ENCODE measurements at places on chromosomes 7 and 10.

DNA sequence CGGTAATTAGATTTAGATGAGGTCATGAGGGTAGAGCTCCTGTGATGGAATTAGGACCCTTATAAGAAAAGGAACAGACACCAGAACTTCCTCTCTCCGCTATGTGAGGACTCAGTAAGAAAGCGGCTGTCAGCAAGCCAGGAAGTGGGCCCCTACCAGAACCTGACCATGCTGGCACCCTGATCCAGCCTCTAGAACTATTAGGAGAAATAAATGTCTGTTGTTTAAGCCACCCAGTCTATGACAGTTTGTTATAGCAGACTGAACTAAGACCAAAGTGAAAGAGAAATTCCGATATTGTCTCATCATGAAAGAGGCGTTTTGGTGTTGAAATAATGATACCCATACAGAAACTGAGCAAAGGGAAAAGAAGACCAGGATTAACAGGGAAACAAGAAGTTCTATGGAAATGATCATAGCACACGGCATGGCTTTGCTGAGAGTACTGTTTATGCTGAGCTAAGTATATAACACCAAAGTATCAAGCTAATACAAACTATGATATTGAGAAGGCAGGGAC is 9.2 kb downstream of the CLEC2L start:
- DNase-seq, result no peak

DNA sequence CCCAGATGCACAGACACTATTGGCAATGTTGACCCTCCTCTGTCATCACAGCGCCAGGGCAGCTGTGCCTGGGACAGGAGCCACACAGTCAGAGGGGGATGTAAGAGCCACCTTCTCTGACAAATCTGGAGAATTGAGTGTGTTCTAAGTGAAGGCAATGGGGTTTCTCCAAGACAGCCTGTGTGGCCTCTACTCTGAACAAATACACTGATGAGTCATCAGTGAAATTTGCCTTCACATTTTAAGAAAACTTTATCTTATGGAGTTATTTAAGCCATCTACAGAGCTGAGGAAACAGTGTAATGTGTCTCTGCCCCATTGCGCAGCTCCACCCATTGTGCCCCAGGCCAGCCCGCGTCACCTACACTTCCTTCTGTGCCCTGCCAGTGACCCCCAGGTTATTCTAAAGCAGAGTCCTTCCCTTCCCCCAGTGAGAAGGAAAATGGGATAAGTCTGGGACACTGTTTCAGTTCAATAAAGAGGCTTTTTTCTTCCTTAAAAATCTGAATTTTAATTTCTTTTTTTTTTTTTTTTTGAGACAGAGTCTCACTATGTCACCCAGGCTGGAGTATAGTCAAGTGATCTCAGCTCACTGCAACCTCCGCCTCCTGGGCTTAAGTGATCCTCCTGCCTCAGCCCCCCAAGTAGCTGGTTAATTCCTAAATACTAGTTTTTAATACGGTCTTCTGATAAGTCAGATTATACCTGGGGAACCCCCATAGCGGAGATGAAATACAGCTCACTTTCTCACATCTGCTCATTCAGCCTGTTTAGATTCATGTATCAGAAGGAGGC is 21.8 kb downstream of the AKR1E2 start:
- DNase-seq, result no peak

DNA sequence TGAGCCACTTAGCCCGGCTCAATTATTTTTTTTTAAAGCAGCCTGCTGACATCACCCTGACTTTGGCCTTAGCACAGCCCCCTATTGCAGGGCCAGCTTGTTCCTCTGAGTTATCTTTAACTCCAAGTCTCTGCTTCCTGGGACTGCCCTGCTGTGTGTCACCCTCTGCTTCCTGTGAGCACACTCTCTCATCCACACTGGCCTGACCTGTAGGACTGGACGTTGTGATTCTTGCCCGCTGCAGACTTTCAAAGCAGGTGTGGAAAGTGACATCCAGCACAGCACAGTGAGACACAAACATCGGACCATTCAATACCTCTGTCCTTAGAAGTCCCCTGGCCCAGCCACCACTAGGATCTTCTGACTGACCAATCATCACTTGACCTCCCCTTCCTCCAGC is 26.4 kb upstream of the HSPA12A start:
- no peak for DNase-seq

- no peak for DNase-seq
Observed at GRCh38 chr10:44824607-44825006, 86.5 kb upstream of the TMEM72 start.

GRCh38 chr7:50262916-50263690 is 41.4 kb upstream of the IKZF1 start:
- no peak for DNase-seq

GRCh38 chr7:51314726-51315125 is 1.9 kb downstream of the COBL start:
- no peak for DNase-seq

- DNase-seq, result no peak
Observed at GRCh38 chr7:17313194-17313593, 14.7 kb downstream of the AHR start.

- DNase-seq, result no peak
Observed at GRCh38 chr7:21142081-21142480, 285.8 kb upstream of the SP4 start.

DNA sequence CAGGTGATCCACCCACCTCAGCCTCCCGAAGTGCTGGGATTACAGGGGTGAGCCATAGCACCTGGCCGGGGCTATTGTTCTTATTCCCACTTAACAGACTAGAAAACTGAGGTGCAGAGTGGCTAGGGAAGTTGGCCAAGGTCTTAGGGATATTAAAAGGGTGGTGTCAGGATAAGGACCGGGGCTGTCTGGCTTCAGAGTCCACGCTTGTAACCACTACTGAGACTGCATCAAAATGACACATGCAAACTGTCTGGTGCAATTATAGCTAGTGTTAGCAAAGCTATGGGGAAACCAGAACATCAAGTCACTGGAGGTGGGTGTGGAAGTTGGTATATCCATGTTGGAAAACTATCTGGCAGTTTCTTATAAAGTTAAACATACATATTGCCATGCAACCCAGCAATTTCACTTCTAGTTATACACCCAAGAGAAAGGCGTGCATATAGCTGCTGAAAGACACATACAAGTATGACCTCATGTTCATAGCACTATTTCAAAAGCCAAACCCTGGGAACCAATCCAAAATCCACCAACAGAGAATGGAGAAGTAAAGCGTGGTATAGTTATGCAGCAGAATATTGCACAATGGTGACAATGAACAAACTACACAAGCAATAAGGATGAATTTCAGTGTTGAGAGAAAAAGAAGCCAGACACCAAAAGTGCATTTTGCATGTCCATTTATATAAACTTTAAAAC is 33.9 kb upstream of the EEPD1 start:
- no peak for DNase-seq

- DNase-seq, result no peak
Observed at GRCh38 chr7:133698127-133698526, 429.0 kb upstream of the LRGUK start.

DNA sequence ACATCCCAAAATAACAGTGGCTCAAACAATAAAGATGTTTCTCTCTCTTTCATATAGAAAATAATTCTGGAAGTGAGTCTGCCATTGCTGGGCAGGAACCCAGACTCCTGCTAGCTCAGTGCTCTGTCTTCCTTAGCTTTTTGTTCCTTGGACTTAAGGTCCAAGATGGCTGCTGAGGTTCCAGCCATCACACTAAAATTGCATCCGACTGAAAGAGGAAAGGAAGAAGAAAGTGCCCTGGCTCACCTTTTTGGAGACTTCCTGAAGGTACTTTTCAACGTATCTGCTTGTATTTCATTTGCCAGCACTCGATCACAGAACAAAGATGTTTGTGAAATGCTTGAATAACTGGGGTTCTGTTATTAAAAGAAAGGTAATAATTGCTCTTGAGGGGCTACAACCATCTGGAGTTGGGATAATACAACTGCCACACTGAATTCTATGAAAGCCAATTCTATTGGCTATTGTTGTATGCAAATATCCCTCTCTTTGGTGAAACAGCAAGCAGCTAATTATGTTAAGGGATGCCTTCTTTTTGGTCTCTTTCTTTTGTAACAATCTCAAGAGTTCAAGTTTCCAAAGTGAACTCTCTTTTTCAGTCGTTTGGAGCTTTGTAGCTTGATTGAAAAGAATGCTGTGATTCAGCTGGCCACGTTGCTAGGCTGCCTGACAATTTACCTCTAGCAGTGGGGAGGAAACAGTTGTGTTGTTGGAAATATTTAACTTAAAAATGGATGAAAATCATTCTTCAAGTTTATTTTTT is 83.9 kb downstream of the BAMBI start:
- no peak for DNase-seq

DNA sequence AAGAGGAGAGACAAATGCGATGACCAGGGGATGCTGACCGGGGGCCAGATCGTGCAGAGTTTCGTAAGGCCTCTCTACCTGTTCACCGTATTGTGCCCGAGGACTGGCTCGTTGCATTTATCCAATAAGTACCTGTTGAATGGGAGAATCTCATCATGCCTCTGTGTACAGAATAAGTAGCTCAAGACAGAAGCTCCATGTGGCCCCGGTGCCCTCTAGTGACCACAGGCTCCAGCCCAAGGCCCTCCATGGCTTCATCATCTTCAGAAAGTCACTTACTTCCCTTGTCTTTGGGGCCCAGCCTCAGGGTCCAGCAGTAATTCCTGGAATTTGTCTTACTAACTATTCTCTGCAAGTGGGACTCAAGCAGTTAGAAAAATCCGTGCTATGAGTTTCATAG is 151.0 kb downstream of the CHN2 start:
- DNase-seq, result peak; percentile 31

DNA sequence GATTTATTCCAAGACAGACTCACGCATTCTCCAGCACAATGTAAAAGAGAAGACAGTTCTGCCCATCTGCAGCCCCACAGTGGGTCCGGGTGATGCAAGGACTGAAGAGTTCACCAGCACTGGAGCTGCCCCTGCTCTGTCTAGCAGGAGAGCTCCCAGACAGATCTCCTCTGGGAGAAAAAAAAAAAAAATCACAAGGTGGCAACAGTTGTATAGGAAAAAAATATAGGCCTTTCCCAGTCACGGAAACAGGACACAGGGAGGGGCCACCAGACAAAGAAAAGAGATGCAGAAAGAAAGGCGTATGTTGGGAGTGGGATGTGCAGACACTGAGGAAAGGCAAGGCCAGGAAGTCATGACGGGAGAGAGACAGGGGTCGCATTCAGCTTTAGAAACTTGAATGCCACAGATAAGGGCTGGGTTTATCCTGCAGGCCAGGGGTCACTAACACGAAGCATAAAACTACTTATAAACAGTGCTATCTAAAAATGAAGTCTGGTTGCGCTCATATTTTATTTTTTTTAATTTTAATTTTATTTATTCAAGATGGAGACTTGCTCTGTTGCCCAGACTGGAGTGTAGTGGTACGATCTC is 54.1 kb downstream of the FAM171A1 start:
- no peak for DNase-seq

DNA sequence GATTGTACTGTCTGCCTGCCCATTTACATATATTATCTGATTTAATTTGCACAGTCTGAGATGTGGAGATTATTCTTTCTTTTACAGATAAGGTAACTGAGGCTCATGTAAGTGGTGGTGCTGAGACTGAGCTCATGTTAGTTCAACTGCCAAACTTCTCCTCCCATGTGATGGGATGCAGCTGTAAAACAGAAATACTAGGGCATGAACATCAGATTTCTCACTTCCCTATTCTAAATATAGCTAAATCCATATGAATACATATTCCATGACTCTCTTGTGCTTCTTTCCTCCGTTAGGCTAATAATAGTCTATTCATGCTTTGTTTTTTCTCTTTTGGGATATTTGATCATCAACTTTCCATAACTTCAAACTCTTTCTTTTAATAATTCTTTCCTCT is 84.7 kb downstream of the PTPRZ1 start:
- no peak for DNase-seq

- no peak for DNase-seq
Observed at GRCh38 chr7:50335795-50336754, 31.6 kb downstream of the IKZF1 start.

- no peak for DNase-seq
Observed at GRCh38 chr7:44538093-44538797, 2.9 kb downstream of the NPC1L1 start.

DNA sequence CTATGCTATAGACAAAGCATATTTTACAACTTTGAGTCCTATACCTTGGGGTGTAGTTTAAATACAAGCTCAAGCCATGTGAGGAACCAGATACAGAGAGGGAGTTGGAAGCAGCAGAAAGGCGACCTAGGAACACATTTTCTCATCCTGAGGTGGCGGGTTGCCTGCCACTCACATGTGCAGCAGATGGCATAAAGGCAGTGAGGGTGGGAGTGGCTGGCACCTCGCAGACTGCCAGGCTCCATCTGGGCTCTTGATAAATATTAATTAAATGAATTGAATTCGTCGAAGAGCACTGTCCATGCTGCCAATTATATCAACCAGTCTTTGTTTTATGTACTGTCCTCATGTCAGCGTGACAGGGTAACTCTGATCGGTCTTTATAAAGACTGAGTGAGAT is 79.0 kb upstream of the SEMA3C start:
- DNase-seq, result no peak

DNA sequence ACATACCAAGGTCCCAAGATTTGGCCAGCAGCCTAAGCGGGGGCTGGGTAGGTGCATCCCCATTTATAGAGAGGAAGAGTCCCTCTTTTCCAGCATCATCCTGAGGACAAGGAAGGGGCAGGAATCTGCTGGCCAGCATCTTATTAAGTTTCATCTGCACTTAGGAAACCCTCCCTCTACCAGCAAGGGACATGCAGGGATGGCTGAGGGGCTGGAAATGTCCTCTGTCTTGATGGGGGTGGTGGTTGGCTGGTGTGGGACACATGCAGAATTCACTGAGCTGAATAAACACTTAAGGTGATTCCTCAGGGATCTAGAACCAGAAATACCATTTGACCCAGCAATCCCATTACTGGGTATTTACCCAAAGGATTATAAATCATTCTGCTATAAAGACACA is 42.1 kb downstream of the NOD1 start:
- no peak for DNase-seq

- no peak for DNase-seq
Observed at GRCh38 chr10:103714232-103714891, 141.0 kb downstream of the SH3PXD2A start.

- DNase-seq, result peak; percentile 88
Observed at GRCh38 chr10:98323221-98324164, 55.5 kb upstream of the LOXL4 start.

DNA sequence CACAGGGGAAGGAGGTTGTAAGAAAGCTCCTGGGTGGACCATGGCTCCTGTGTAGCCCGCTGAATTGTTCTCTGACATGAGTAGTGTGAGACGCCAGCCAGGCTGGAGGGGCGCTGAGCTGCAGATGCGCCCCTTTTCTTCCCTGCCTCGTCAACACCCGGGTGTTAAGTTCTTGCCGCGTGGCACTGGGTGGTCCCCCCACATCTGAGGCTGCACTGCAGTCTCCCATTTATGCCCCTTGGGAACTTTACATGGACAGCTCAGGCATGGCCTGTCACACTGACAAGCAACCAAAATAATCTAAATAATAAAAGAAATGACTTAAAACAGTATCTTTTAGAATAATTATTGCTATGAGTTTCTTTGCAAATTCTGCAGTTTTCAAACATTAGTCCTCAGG is 34.6 kb upstream of the HSPA12A start:
- DNase-seq, result no peak

DNA sequence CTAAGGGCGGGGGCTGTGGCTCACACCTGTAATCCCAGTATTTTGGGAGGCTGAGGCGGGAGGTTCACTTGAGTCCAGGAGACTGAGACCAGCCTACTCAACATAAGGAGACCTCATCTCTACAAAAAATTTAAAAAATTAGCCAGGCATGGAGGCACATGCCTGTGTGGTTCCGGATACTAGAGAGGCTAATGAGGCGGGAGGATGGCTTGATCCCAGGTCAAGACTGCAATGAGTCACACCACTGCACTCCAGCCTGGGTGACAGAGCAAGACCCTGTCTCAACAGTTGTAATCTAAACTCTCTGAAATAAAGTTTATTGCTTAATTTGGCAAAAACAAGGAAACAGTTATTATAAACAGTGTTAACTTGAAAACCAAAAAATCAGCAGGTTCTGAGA is 123.3 kb downstream of the USP6NL start:
- DNase-seq, result no peak
